ENCODE measurements at places on chromosomes 3 and 15.

DNA sequence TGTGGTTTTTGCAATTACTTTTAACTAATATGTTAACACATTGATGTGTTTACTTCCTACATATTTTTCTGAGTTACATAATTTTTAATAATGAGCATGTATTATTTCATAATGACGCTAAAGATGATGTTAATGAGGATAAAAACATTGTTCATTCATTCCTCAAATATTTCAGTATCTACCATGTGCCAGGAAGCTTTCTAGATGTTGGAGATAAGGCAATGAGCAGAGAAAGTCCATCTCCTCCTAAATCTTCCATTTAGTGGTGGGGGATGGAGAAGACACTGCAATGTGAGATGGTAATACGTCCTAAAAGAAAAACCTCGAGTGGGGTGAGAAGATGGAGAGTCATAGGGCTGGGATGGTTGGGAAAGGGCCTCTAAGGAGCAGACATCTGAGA, 132.7 kb downstream of the MYLK start:
- DNase-seq: no peak

GRCh38 chr3:5072100-5072816, 49.8 kb upstream of the ARL8B start:
- DNase-seq: no peak

DNA sequence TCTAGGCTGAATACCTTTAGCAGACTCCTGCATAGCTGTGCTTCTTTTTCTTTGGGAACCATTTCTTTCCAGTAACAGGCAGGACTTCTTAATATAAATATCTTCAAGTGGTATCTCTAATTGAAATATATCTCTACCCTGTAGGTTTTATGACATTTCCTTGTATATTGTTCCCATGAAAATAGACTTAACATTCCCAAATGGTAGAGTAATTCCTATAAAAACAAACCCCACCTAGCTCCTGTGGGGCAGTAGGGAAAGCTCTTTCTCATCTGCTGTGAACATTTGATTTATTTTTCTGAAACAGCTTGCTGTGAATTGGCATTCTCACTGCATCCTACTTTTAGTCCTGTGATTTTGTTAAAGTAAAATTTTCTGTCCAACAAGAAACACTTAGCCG, 20.8 kb downstream of the SELENOT start:
- DNase-seq: no peak

GRCh38 chr3:101536266-101536665, 23.3 kb upstream of the SENP7 start:
- DNase-seq: no peak

DNA sequence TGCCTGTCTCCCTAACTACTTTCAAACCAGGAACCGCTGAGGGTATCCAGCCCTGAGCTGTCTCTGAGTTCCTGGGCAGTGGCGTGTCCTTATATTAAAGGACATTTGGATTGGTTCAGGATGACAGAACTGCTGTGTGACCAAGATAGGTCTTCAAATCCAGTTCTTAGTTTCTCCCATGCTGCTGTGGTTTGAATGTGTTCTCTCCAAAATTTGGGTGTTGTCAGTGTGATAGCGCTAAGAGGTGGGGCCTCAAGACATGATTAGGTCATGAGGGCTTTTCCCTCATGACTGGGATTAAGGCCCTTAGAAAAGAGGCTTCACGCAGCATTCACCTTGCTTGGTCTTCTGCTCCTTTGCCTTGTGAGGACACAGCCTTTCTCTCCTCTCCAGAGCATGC, 376.5 kb upstream of the TPM1 start:
- DNase-seq: no peak

- DNase-seq: no peak
Observed at GRCh38 chr3:4509043-4509442, 15.9 kb downstream of the ITPR1 start.

GRCh38 chr3:179151474-179151873, 3.3 kb downstream of the PIK3CA start:
- no peak for DNase-seq

- peak; percentile 13 for DNase-seq
Observed at GRCh38 chr15:39756806-39757522, 25.7 kb downstream of the FSIP1 start.

- DNase-seq: no peak
Observed at GRCh38 chr3:98058244-98058960, 23.3 kb upstream of the GABRR3 start.

GRCh38 chr3:11116336-11117059, 37.8 kb upstream of the HRH1 start:
- no peak for DNase-seq

GRCh38 chr15:60370105-60370868, 27.5 kb downstream of the ANXA2 start:
- DNase-seq: no peak

- no peak for DNase-seq
Observed at GRCh38 chr3:31247850-31248562, 284.7 kb upstream of the STT3B start.

DNA sequence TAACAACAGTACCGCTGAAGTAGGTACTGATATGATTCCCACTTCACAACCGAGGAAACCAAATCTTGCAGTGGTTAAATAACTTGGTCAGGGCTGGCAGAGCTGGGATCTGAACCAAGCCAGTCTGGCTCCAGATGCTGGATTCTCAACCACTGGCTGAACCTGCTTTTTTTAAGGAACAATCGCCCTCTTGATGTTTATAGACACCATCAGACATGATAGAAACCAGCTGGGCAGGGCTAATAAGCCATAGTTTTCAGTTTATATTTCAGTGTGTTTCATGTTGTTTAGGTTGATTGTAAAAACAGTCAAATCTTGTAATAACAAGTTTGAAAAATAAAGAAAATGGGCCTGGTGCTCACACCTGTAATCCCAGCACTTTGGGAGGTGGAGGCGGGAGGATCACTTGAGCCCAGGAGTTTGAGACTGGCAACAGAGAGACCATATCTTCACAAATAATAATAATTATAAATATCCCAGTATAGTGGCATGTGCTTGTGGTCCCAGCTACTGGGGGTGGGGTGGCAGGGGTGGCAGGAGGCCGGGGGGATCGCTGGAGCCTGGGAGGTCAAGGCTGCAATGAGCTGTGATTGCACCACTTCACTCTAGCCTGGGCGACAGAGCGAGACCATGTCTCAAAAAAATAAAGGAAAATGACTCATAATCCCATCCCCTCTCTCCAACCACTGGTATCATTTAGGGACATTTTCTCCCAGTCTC, 36.7 kb downstream of the XYLB start:
- DNase-seq: no peak

GRCh38 chr3:149881879-149882278, 68.9 kb downstream of the RNF13 start:
- DNase-seq: no peak

- DNase-seq: no peak
Observed at GRCh38 chr15:91866371-91866905, 12.9 kb downstream of the SLCO3A1 start.

DNA sequence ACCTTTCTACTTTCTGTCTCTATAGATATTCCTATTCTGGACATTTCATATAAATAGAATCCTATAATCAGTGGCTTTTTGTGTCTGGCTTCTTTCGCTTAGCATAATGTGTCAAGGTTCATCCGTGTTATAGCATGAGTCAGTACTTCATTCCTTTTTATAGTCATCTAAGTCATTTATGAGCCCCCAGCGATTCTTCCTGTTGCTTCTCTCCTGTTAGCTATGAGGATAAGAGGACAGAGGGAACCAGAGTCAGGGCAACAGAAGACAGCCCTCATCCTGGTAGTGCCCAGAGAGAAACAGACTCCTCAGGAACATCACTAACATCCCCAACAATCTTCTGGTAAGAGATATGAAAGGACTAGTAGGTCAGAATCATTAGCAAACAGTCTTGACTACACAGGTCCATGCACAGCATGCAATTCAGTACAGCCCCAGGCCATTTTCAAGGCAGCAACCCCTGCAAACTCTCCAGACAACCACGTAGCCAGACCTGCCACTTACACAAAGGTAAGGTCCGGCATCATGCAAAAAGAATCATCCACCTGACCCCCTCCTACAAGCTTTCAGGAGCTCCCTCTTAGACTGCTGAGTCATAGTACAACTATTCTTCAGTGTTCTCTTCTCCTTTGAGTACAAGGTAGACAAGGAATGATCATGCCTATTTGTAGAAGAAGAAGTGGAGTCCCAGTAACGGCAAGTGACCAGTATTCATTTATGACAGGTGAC, 91.5 kb downstream of the MYLK start:
- no peak for DNase-seq

DNA sequence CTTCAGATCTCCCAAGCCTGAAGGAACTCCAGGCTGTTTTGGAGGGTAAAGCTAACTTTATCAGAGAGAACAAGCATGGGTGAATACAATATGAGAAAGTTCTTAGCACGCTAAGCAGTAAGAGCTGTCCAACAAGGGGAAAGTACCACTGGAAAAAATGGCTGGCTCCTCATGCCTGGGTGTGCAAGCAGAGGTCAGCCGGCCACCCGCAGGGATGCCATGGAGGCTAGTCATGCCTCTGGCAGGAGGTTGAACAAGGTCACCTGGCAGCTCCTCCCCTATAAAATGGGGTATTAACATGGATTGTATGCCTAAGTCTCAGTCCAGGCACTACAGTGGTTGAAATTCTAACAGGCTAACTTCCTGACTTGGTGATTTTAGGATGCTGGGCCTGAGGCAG, 75.4 kb upstream of the SLC6A1 start:
- DNase-seq: no peak

GRCh38 chr3:36876181-36876936, 68.5 kb downstream of the TRANK1 start:
- no peak for DNase-seq

DNA sequence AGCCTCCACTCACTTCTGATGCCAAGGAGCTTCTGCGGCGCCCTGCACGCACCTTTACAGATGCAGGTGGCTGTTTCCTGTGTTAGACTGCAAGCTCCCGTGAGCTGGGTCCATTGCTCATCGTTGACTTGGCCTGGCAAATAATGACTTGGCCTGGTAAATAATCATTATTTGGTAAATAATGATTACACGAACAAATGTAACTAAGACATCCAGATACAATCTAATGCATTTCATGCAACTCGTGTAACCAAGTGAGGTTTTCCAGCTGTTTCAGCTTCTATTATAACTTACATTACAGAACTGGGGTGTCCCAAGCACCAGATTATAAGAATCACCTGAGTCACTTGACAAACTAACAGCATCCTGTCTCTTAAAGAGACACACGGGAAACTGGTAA, 92.1 kb upstream of the BHLHE40 start:
- DNase-seq: no peak

- DNase-seq: no peak
Observed at GRCh38 chr15:98997755-98998154, 9.8 kb downstream of the PGPEP1L start.

DNA sequence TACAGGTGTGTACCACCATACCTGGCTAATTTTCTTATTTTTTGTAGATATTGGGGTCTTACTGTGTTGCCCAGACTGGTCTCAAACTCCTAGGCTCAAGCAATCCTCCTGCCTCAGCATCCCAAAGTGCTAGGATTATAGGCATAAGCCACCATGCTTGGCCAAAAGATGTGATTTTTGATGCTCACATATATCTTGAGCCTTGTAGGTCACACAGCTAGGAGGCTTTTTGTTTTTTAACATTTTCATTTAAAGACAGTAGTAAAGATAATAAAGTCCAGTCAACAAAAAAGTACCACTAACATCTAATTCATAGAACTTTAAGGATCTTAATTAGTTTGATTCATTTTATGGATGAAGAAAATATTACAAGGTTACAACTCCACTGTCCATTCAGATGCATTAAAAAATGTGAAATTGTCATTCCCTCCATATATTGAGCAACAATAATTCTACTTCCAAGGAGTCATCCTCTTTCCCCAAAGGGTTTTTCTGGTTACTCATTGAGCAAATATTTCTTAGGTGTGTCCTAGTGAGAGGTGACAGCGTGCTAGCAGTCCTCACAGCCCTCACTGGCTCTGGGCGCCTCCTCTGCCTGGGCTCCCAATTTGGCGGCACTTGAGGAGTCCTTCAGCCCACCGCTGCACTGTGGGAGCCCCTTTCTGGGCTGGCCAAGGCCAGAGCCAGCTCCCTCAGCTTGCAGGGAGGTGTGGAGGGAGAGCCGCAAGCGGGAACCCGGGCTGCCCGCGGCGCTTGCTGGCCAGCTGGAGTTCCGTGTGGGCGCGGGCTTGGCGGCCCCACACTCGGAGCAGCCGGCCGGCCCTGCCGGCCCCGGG, 8.3 kb upstream of the TASOR start:
- no peak for DNase-seq

GRCh38 chr3:14507305-14507741, 32.8 kb downstream of the GRIP2 start:
- DNase-seq: no peak

DNA sequence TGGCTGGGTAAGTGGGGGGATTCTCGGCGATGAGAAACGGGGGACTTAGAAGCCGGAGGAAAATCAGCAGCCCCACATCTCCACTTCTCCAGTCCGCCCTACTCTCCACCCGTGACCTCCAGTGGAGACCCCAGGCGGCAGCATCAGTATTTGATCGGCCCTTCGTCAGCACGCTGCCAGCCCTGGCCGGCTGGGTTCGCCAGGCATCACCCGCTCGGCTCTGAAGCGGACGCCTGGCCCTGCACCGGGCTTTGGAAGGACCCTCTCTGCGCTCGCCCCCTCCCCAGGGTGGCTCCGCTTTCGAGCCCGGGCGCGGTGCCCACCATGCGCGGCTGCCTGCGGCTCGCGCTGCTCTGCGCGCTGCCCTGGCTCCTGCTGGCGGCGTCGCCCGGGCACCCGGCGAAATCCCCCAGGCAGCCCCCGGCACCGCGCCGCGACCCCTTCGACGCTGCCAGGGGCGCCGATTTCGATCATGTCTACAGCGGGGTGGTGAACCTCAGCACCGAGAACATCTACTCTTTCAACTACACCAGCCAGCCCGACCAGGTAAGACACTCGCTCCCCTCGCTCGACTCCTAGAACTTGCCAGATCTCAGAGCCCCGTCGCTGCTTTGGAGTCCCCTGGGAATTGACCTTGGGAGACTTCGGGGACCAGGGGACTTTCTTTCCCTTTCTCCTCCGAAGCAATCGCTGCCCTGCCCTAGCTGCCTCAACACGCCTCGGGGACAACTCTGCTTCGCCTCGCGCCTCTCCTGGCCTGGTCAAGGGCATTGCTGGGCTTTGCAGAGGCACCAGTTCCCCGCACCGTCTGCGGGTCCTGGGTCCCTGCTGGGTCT, 561 bp downstream of the SIDT1 start:
- DNase-seq: no peak

DNA sequence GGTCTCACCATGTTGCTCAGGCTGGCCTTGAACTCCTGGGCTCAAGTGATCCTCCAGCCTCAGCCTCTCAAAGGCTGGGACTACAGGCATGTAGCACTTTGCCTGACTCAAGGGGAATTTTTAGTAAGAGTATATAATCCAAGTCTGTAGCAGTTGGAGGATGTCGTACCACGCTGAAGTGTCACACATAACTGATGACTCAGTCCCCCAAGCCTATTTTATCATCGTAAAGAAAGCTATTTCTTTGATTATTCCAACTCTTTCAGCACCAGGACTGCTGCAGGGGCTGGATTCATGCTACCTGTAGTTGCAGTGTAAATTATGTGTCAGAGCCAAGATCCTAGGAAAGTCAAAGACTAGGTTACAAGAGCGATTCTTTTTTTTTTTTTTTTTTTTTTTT, 1.4 kb upstream of the PRKCI start:
- DNase-seq: no peak

GRCh38 chr3:36124118-36124796, 256.0 kb upstream of the STAC start:
- no peak for DNase-seq

- no peak for DNase-seq
Observed at GRCh38 chr3:112687211-112687610, 46.3 kb upstream of the CCDC80 start.

- no peak for DNase-seq
Observed at GRCh38 chr3:195128255-195129071, 142.5 kb downstream of the XXYLT1 start.

- DNase-seq: no peak
Observed at GRCh38 chr3:4322635-4323034, 19.5 kb downstream of the SETMAR start.

- no peak for DNase-seq
Observed at GRCh38 chr15:91887921-91888373, 34.4 kb downstream of the SLCO3A1 start.

All from NCI-H510A (cell line).